ENCODE measurements at places on chromosomes 16 and 17.

GRCh38 chr16:84138824-84139627, 6.0 kb downstream of the HSDL1 start:
- DNase-seq, result no peak

GRCh38 chr17:79164408-79164807, 89.8 kb downstream of the ENGASE start:
- no peak for DNase-seq

DNA sequence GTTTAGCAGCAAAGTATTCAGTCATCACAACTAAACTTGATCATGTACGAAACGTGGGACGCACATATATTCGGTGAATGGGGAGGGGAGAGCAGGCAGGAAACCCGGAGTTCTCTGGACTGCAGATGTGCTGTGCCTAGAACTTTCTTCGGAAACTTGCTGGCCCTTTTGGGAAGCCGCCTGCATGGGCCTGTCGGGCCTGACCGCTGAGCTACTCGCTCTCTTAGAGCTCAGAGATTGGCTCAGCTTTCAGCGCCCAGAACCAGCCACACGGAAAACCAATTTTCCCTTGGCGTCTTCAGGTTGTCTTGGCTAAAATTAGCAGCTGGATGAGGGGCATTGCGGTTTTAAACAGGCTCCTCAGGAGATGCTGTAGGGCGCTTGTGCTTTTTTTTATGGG, 38.1 kb downstream of the ZDHHC7 start:
- no peak for DNase-seq

- DNase-seq, result no peak
Observed at GRCh38 chr17:79923974-79924638, 84.9 kb upstream of the CBX4 start.

DNA sequence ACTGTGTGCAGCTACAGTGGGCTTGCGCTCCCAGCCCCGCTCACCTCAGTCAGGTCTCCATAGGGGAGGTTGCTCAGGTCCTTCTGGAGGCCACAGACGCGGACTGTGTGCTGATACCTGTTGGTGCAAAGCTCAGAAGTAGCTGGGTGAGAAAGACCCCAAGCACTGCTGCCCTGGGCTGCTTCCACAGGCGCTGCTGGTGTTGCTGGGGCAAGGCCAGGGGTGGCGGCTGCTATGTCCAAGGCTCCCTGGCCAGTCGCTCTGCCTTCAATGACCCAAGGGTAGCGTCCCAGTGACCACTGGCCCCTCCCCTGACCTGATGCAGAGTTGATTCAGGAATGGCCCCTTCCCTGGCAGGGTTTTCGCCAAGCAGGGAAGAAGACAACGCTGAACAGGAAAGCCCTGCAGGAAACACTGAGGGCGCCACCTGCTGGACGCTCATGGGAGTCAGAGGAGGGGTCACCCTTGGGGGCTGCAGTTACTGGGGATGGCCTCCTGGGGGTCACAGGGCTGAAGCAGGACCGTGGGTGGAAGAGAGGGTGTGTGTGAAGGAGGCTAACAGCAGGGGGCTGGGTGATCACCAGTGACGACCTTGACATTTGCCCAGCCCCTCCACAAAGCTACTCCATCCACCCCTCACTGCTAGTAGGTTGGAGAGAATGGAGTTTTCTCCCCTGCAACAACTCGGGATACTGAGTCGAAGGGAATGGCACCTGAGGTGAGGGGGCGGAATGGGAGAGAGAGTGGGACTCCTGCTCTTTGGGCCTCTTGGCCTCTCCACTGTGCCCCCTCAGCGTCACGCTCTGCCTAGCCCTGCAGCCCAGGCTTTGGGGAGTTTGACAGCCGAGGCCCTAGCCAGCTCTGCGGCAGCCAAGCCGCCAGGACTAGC, 38.3 kb downstream of the ABCC12 start:
- peak; percentile 74 for DNase-seq

GRCh38 chr16:17470908-17471718, at the start of gene XYLT1:
XYLT1 (minus strand) TSS chr16:17470960; CDS start chr16:17470796, 164 bp downstream.
- peak; percentile 73 for DNase-seq

GRCh38 chr16:81502396-81503070, 57.9 kb downstream of the CMIP start:
- DNase-seq, result no peak

DNA sequence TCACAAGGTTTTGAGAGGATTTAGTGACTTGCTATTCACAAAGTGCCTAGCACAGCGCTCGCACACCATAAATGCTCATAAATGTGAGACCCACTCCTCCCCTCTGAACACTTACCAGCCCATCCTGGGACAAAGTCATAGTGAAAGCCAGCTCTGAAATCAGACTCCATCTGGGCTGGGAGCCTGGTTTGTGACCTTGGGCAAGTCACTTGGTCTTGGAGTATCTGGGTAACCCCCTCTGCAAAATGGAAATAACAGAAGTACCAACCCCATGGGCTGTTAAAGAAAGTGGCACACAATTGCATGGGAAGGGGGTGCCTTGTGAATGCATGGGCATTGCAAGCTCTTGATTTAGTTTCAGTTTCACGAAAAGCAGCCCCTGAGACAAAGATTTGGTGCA, 104.7 kb upstream of the CDH5 start:
- DNase-seq, result no peak

- DNase-seq, result no peak
Observed at GRCh38 chr16:24635900-24636610, 93.4 kb upstream of the TNRC6A start.

GRCh38 chr16:69925311-69925710, 25.8 kb upstream of the CLEC18A start:
- DNase-seq, result no peak

- no peak for DNase-seq
Observed at GRCh38 chr17:74898376-74898946, 5.0 kb upstream of the FADS6 start.

- no peak for DNase-seq
Observed at GRCh38 chr17:4199818-4200402, 56.9 kb downstream of the CYB5D2 start.

- no peak for DNase-seq
Observed at GRCh38 chr16:17083628-17084027, 387.1 kb downstream of the XYLT1 start.

DNA sequence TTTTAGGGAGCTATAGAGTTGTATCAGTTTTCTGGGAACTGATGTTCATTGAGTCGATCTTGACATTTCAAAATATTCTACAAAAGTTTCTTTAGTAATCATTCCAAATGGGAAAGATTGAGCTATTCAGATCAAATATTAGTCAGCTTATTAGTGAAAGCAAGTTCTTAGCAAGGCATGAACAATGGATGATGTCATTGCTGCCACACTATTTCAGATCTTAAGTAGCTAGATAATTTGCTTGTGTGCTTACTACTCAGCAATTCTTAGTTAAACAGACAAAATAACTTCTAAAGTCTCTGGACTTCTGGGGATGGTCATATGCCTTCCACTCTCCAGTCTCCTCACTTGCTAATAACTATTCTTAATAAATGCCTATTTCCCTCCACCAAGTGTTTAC, 69.0 kb upstream of the CDH8 start:
- no peak for DNase-seq

DNA sequence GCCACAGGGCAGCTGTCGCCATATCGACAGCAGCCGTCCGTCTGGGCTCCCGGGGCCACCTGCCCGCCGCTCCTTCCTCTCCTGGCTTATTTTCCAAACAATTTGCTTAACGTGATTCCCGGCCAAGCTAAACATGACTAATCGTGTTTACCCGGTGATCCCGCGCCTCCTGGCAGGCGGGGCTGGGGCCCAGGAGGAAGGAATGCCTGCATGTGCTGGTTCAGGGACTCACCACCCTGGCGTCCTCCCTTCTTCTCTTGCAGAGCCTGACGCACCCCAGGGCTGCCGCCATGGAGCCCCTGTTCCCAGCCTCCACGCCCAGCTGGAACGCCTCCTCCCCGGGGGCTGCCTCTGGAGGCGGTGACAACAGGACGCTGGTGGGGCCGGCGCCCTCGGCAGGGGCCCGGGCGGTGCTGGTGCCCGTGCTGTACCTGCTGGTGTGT, 6.1 kb downstream of the SSTR5 start:
- no peak for DNase-seq

GRCh38 chr17:39164675-39165143, 1.3 kb downstream of the ARL5C start:
- peak; percentile 92 for DNase-seq

DNA sequence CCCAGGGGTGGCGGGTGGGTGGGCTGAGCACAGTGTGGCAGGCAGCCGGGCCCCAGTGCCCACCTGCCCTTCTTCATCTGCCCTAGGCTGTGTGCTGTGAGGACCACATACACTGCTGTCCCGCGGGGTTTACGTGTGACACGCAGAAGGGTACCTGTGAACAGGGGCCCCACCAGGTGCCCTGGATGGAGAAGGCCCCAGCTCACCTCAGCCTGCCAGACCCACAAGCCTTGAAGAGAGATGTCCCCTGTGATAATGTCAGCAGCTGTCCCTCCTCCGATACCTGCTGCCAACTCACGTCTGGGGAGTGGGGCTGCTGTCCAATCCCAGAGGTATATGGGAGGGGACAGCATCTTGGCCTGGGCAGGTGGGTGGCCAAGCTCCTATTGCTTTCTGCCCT, 6.4 kb downstream of the GRN start:
- DNase-seq, result no peak

- no peak for DNase-seq
Observed at GRCh38 chr16:77273-77806, 685 bp upstream of the MPG start.

- no peak for DNase-seq
Observed at GRCh38 chr16:54027558-54027957, 259.0 kb downstream of the IRX3 start.

All from activated CD8-positive, alpha-beta memory T cell treated with anti-CD3 and anti-CD28 coated beads for 24 hours (primary cell).